ENCODE measurements at places on chromosomes 13 and 19.

DNA sequence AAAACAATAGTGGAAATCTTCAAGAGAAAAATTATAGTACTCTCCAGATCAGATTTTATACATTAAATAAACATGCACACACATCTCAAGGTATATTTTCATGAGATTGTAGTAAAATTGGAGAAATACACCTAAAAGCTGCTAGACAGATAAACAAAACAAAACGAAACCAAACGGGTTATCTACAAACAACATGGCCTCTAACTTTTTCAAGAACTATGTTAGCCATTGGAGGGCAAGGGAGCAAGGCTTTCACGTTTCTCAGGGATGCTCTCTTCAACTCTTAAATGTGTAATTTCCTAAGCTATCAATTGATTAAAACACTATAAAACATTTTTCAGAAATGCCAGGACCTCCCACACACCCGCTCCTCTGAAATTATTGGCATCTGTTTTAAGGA lies 1262.4 kb upstream of the PCDH20 start:
- no peak for DNase-seq

DNA sequence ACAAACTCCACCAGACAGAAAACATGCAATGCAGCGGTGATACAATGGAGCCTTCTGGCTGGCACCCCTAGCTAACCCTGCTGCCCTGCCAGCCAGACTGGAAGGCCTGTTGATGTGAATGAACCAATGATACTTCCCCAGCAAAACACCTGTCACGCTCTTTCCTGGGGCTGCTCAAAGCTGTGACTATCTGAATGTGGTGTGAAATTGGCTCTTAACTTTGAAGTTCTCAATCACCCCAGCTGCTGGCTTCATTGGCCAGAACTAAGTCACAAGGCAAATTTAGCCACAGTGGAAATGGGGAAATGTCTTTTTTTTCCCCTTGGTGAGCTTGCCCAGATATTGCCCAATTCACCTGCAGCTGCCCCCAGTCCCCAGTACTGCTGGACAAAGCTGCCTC lies 147.3 kb downstream of the SLC7A1 start:
- no peak for DNase-seq

DNA sequence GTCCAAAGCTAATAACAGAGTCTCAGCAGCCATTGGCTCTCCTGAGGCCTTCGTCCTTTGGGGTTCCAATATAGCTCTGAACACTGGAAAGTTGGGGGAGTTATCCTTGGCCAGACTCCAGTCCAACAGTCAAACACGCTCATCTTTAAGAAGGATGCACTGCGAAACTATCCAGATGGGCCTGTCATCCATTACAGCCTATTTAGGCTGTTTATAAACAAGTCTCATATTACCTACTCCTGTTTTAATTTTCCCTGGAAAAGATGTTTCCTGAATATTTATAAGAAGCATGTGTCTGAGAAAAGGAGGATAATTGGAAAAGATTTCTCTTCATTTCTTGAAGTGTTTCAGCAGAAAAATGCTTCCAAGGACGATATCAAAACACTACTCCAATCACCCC lies 170.7 kb downstream of the DCT start:
- DNase-seq: no peak

DNA sequence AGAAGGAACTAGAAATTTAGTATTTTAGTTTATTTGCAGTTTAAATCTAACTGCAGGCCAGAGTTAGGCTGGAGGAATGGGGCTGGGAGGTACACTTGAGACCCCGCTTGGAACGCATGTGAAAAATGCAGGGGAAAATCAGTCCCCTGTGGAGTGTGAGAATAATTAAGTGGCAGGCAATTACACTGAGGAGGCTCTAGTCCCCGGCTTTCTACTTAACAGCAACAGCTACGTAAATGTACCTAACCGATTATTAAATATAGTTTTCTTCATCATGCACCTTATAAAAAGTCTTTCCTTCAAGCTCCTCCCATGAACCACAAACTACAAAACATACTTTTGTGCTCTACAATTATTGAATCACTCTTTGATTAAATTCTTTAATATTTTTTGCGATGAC lies 804 bp downstream of the ZNF708 start:
- peak; percentile 15 for DNase-seq

DNA sequence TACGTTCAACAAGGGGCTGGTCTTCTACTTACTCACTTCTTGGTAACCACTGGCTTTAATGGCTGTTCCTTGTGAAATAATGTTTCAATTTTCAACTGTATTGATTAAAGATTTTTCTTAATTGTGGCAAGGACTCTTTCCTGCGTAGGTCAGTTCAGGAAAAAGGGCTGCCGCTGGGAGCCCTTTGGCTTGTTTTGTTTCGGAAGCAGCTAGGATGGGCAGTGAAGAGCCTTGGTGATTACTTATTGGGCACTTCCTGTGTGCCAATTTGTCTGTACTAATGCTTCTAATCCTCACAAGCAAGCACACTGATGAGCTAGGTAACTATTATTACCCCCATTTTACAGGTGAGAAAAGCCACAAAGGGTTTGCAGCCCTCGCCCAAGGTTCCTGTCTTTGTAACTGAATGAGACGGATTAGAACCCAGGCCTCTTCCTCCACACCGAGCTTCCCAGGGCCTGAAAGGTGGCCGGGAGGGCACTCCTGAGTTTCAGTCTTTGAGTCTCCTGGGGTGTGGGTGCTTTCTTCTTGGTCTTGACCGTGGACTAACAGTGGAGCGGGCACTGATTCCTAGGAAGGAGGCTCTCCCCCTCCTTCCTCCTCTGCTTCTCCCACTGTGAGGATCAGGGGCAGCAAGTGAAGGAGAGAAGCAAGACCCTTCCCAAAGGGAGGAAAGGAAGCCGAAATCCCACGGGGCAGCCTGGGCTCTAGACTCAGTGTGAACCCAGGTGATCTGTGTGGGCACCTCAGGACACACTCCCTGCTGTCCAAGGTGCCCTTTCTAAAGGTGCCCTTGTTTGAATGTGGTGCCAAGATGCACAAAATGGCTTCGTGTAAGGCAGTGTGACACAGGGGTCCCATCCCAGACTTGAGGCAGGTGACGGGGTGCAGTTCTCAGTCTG lies 3.7 kb downstream of the COL4A2 start:
- no peak for DNase-seq

DNA sequence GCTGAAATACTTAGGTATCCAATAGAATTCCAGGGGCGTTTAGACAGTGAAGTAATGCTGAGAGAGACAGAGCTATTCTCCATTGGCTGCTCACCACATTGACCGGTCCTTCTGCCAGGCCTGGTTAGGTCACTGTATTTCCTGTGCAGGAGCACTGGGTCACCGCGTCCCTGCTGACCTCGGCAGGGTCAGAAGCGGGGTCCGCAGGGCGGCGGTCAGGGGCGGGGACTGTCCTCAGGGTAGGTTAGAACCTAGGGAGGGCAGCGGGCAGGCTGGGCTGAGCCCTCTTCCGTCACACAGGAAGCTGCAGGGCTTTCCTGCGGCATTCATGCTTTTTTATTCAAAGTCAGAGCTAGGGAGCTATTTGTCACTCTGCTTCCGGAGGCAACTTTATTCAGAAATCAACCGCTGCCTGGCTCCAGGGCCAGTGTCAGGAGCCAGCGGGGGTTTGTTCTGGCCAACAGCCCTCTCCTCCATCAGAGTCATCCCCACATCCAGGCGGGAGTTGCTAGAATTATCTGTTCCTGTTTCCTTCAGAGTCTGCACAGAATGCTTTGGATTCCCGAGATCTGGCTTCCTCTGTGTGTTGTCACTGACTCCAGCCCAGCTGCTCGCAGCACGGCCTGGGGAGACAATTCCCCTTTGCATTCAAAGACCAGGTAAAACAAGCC lies 81.2 kb upstream of the WASF3 start:
- DNase-seq: no peak

DNA sequence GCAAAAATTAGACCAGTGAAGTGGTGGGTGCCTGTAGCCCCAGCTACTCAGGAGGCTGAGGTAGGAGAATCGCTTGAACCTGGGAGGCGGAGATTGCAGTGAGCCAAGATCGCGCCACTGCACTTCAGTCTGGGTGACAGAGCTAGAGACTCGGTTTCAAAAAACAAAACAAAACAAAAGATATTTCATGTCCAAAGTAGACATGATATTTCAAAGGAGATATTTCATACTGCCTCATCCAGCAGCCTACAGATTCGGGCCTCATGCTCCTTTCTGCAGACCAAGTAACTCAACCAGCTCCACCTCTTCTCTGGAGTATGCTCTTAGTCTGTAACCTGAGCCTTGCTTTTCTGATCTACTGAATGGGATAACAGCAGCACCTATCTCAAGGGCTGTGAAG lies 15.0 kb downstream of the ZC3H4 start:
- DNase-seq: no peak

DNA sequence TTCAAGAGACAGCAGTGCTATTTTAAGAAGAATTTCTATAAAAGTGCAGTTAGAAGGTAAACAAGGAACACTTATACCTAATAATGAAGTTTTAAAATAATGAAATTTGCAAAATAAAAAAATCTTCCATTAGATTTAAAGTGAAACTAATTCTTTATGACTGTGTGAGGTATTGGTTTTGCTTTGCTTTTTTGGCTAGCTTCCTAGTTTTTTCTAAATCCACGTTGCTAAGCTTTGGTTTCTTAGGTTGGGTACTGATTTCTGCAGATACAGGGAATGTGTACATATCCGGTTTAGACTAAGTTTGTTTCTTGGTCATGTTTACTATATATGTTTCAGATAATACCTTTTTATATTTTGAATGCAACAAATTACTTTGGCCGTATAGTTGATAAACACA lies 59.8 kb downstream of the SLC7A9 start:
- no peak for DNase-seq

- no peak for DNase-seq
These were observed 26.2 kb downstream of the ZNF473 start for GRCh38 chr19:50051964-50052363.

- no peak for DNase-seq
These were observed 66.7 kb downstream of the CDADC1 start for GRCh38 chr13:49314344-49314882.

DNA sequence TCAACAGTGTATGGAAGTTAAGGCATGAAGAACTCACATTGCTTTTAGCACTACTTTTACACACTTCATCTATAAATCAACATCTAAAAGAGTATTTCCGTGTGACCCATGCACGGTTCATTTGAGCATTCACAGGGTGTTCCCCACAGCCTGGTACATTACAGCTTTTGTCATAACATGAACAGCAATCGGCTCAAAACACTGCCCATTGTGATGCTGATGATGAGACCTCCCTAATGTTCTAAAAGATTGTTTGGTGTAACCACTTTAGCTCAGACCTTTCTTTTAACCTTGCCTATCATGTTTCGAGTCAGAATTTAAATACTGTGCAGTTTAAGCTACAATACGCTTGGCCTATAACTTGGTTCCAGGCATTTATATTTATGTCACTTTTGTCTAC lies 4.1 kb upstream of the KLF5 start:
- no peak for DNase-seq

GRCh38 chr13:32474999-32475792 lies 47.3 kb upstream of the N4BP2L1 start:
- no peak for DNase-seq

GRCh38 chr13:48961379-48961778 lies 14.3 kb upstream of the FNDC3A start:
- DNase-seq: no peak

- DNase-seq: no peak
These were observed 65.3 kb downstream of the DPF1 start for GRCh38 chr19:38158730-38159129.

DNA sequence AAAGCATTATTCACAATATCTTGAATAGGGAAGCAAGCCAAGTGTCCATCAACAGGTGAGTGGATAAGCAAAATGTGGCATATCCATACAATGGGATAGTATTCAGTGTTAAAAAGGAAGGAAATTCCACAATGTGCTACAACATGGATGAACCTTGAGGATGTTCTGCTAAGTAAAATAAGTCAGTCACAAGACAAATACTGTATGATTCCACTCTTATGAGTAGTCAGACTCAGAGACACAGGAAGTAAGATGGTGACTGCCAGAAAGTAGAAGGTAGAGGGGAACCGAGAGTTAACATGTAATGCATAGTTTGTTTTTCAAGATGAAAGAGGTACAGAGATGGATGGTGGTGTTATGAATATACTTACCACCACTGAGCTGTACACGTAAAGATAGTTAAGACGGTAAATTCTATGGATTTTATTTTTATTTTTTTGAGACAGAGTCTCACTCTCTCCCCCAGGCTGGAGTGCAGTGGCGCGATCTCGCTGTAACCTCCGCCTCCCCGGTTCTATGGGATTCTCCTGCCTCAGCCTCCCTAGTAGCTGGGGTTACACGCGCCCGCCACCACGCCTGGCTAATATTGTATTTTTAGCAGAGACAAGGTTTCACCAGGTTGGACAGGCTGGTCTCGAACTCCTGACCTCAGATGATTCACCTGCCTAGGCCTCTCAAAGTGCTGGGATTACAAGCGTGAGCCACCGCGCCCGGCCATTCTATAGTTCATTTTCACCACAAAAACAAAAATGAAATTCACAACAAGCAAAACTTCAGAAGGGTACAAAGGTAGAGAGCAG lies 1.0 kb upstream of the CHAMP1 start:
- no peak for DNase-seq

DNA sequence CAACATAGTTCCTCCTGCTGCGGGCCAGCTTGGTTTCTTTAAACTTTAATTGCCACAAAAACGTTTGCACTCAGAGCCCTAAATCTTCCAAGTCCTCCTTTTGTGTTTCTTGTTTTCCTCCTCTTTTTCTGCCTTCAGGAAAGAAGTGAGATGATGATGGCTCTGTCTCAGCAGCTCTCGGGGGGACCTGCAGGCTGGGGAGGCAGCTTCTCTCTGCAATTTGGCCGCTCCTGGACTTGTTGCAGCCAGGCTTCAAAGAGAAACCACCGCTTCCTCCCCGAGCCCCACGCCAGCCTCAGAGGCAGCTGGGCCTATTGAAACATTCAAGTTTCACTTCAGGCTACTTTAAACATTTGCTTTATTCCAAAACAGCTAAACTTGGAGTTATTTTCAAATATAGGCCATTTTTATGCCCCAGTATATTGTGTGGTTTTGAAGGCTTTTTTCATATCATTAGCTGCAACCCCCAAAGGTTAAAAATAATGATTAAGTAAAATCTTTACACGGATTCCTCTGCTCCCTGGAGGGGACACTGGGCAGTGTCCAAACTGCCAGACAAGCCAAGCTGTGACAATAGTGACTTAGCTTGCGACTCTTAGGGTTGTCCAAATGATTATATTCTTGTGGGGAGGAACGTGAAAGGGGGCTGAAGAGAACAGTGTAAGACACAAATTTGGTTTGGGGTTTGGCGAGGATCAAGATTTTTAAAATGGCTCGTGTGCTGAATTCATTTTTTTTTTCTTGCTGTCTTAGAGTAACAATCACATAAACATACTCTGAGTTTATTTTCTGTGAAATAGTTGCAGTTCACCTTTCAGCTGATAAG lies 330.8 kb downstream of the DLEU7 start:
- DNase-seq: peak; percentile 77

- DNase-seq: no peak
These were observed 309.9 kb upstream of the SLITRK1 start for GRCh38 chr13:84192125-84192524.

GRCh38 chr13:26377038-26377437 lies 123.1 kb downstream of the CDK8 start:
- no peak for DNase-seq

DNA sequence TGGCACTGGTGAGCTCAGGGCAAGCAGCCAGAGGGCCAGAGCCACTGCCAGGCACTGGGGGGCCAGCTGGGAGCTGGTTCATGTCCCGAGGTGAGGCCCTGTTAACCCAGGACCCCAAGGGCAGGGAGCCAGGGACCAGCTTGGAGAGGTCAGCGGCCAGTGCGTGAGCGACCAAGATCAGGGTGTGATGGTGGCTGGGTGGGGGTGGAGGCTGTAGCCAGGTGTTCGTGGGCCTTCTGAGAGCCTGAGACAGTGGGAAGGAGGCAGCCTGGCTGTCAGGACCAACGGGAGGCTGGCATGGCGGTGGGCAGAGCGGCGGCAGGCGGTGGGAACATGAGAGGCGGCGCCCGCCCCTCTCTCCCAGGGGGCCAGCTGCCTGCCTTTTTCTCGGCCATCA lies 8.1 kb upstream of the KPTN start:
- no peak for DNase-seq

- DNase-seq: no peak
These were observed at the start of gene MUC16 for GRCh38 chr19:9009935-9010651. Gene MUC16, minus strand, starts transcription at chr19:9010409.
